Smooth muscle cell of the pulmonary artery (primary cell): ENCODE measurements at places on chromosomes 4 and X. TPM values are rescaled to one million over a fixed set of nuclear protein-coding genes. Genes with fewer than 3 reads are reported as not detected.

The NSD2 gene
- 53.1 and 55.7 TPM in 2 replicates for total RNA-seq

The S100P gene
- total RNA-seq: not detected in 2 replicates

The THAP6 gene
- total RNA-seq: 13.8 and 15.6 TPM in 2 replicates

The MAGEA9B gene
- total RNA-seq: not detected in 2 replicates

The GPR119 gene
- not detected in 2 replicates for total RNA-seq

The MAGEA8 gene
- total RNA-seq: not detected in 2 replicates

The CEP44 gene
- 11.5 and 13.6 TPM in 2 replicates for total RNA-seq

The RADX gene
- 1.4 and 4.2 TPM in 2 replicates for total RNA-seq

The RIPPLY1 gene
- total RNA-seq: not detected in 2 replicates

The RENBP gene
- total RNA-seq: 7.6 and 8.9 TPM in 2 replicates

The PNMA6F gene
- total RNA-seq: not detected in 2 replicates

The NEUROG2 gene
- not detected in 2 replicates for total RNA-seq

The EFNB1 gene
- total RNA-seq: 30.1 and 45.3 TPM in 2 replicates

The CLTRN gene
- 0.13 and 0.36 TPM in 2 replicates for total RNA-seq

The ANK2 gene
- 85.0 and 132 TPM in 2 replicates for total RNA-seq

The SUPT20HL2 gene
- not detected in 2 replicates for total RNA-seq

The PDZD4 gene
- total RNA-seq: 0.07 and 0.33 TPM in 2 replicates

The HDAC6 gene
- total RNA-seq: 39.1 and 42.2 TPM in 2 replicates

The SPP1 gene
- total RNA-seq: 2.4 and 11.6 TPM in 2 replicates

The MAGEB10 gene
- not detected in 2 replicates for total RNA-seq

The FOXR2 gene
- total RNA-seq: not detected in 2 replicates

The ADH7 gene
- not detected in 2 replicates for total RNA-seq

The FGA gene
- total RNA-seq: not detected in 2 replicates

The TMSB15A gene
- 0.73 and 2.5 TPM in 2 replicates for total RNA-seq

The PNMA5 gene
- not detected in 2 replicates for total RNA-seq

The EIF1AX gene
- 21.7 and 25.9 TPM in 2 replicates for total RNA-seq
